ENCODE measurements at places on chromosomes 2 and 18.

- no peak for DNase-seq
Observed at GRCh38 chr2:49343638-49344037, 189.3 kb upstream of the FSHR start.

DNA sequence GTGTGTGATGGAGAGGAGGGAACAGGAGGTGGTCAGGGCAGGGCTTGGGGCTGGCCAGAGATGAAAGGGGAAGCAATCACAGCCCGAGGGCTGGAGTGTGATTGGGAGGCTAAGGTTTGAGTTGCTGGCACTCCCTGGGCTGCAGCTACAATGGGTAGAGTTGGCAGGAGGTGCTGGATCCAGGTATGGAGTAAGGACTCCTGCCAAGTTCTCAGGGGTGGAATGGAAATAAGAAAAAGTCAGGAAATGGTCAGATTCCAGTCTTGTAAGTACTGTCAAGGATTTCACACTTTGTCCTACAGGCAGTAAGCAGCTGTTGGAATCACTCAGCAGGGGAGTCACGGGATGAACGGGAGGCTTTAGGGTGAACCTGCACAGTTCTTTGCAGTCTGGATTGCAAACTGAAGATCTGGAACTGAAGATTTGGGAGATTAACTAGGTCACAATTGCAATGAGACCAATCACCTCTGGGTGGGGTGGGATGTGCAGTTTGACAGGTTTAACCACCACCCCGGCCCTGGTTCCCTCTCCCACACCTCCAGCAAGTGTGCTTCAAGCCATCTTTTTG is 10.9 kb upstream of the INPP5D start:
- DNase-seq = no peak

DNA sequence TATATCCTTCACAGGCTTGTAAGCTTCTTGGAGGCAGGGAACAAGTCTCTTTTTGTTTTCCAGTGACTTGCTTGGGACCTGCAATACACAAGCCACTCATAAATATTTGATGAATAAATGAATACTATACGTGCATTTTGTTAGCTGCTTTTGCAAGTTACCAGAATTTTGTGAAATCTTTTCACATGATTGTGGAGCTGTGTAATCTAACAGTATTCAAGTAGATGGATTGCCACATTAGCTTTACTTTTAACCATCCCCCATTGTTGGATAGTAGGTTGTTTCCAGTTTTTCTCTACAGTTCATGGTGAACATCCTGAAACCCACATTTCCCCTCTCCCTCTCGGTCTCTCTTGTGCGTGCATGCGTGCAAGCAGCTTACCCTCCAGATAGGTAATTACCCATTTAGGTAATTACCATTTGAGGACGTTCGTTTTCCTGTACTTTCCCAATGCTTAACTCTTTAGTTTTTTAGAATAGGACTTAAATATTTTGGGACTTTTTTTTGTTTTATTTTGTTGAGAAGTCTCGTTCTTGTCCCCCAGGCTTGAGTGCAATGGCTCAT is 12.5 kb downstream of the ZNF407 start:
- no peak for DNase-seq

GRCh38 chr2:160294339-160294803 is 94.3 kb upstream of the ITGB6 start:
- peak; percentile 71 for DNase-seq

- no peak for DNase-seq
Observed at GRCh38 chr2:108548208-108549003, 14.1 kb downstream of the LIMS1 start.
